ENCODE measurements at places on chromosomes 7 and 10.

- no peak for DNase-seq
Measured at GRCh38 chr7:47236480-47237129, 345.3 kb downstream of the TNS3 start.

DNA sequence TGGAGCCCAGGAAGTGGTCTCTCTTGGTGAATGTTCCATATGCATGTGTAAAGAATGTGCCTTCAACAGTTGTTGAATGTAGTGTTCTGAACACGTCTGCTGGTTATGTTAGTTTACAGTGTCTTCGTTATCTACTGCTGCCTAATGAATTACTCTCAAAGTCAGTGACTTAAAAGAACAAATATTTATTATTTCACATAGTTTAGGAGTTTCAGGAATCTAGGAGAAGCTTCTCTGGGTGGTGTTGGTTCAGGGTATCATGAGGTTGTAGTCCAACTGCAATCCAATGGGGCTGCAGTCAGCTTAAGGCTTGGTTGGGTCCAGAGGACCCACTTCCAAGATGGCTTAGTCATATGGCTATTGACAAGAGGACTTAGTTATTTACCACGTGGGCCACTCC is 36.6 kb upstream of the IGFBP3 start:
- no peak for DNase-seq

DNA sequence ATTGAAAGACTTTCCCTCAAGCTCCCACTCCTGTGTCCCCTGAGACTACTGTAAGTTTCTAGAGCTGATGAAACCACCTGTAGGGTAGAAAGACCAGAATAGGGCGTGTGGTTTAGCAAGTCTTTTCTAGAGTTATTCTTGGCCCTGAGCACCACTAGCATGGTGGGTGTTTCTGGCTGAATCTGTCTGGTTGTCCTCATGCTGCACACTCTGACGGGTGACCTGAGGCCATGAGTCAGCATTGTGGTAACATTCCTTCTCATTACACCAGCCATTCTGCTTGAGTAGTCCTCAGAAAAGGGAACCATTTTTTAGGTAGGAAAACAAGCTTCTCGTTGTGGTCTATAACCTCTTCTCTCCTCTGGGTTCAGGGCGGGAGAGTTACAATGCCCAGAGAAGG is 250.3 kb downstream of the SNX13 start:
- DNase-seq, result no peak

DNA sequence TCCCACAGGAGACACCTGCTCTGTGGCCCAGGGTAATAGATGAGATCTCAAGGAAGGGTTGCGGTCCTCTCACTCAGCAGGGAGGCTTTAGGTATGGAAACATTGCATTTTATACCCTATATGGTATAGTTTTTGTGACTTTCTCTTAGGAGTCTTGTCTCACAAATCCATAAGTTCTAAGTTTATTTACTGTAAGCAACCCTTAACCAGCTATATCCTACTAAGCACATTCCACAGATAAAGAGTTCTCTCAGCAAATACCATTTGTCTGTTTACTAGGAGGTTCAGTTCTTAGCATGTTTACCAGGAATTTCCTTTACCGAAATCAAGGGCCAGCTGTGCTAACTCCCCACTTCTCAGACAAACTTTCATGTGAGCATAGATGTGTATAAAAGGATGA is 66.9 kb downstream of the ANLN start:
- DNase-seq, result no peak

DNA sequence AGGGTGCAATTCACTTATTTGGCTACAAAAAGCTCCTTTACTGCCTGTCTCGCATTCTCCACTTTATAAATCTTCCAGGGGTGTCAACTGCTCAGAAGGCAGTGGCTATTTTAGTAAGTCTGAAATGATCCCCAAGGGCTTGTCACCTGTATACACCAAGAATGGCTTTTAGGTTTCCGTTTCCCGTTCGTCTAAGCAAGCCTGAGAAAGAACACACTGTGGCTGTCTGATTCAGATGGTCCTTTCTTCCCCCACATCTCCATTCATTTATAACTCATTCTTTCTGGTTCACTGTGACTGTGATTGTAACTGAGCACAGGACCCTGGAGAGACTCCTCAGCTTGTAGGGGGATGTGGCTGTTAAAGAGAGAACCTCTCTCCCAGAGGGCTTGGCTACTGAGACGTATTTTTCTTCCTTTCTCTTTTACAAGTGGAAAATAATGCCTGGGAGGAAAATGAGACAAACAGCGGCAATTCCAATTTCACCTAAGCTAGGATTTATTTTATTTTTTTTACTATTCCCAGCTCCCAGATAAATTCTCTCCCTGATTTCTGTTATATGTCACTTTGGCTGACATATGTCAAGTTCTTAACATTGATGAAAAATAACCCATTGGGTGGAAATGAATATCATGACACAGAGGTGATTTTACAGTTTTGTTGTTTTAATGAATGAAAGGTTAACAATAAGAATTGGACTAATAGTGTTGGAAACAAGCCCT is 129.3 kb downstream of the FAM107B start:
- no peak for DNase-seq

DNA sequence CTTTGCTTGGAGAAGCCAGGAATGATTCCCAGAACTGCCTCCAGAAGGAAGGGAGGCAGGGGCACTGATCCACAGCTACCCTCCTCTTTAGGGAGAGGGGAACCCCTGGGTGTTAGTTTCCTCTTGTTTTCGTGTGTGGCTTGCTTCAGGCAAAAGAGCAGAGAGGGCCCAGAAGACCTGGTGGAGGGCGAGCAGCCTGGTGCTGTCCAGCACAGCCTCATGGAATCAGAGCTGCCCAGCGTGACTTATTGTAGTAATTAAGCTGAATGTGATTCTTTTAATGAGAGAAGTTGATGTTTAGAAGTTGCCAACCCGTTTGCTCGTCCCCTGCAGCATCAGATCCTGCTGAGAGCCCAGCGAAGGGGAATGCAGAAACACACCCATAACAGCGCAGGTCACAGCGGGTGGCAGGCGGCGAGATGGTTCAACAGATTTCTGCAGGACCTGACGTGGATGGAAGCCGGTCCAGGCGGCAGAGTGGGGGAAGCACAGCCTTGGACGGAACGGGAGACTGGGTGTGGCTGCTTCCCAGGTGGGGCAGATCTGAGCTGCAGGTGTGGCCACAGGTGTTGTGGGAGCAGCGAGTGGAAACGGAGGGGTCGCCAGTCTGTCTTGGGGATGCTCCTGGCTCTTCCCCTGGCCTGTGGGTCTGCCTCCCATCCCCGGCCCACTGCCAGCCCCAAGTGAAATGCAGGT is 53.7 kb upstream of the SHH start:
- no peak for DNase-seq

GRCh38 chr7:94064541-94065191 is 60.5 kb upstream of the BET1 start:
- DNase-seq, result no peak

DNA sequence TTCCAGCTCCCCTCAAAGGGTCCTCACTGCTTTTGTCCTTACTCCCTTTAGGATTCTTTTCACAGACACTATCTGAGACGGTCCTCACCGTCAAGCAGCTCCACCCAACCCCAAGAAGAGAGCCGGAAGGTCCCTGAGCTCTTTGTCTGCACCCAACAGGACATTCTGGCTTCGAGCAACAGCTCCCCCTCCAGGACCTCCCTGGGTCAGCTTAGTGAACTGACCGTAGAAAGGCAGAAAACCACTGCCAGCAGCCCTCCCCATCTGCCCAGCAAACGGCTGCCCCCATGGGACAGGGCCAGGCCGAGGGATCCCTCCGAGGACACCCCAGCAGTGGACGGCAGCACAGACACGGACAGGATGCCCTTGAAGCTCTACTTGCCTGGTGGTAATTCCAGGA is 19.9 kb downstream of the MINDY4 start:
- no peak for DNase-seq

DNA sequence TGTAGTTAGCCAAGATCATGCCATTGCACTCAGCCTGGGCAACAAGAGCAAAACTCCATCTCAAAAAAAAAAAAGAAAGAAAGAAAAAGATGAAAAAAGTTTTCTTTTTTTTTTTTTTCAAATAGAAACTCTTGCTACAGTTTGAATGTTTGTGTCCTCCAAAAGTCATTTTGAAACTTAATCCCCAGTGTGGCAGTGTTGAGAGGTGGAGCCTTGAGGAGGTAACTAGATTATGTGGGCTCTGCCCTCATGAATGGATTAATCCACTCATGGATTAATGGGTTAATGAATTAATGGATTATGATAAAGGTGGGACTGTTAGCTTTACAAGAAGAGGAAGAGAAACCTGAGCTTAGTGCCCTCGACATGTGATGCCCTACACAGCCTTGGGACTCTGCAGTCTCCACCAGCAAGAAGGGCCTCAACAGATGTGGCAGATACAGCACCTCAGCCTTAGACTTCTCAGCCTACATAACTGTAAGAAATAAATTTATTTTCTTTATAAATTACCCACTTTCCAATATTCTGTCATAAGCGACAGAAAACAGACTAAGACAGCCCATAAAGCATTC is 25.1 kb downstream of the CPEB3 start:
- no peak for DNase-seq

- no peak for DNase-seq
Measured at GRCh38 chr10:35237766-35238512, 98.4 kb upstream of the CCNY start.

DNA sequence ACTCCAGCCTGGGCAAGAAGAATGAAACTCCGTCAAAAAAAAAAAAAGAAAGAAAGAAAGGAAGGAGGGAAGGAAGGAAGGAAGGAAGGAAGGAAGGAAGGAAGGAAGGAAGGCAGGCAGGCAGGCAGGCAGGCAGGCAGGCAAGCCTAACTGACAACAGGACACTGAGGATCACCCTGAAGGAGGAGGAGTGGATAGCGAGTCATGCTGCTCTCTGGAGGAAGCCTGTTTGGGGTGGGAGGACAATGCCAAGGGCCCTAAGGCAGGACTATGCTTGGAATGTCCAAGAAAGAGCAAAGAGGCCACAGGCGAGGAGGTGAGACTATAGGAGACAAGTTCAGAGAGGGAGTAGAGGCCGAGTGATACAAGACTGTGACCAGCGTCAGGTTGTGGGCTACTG is 107.0 kb upstream of the PARD3 start:
- no peak for DNase-seq

DNA sequence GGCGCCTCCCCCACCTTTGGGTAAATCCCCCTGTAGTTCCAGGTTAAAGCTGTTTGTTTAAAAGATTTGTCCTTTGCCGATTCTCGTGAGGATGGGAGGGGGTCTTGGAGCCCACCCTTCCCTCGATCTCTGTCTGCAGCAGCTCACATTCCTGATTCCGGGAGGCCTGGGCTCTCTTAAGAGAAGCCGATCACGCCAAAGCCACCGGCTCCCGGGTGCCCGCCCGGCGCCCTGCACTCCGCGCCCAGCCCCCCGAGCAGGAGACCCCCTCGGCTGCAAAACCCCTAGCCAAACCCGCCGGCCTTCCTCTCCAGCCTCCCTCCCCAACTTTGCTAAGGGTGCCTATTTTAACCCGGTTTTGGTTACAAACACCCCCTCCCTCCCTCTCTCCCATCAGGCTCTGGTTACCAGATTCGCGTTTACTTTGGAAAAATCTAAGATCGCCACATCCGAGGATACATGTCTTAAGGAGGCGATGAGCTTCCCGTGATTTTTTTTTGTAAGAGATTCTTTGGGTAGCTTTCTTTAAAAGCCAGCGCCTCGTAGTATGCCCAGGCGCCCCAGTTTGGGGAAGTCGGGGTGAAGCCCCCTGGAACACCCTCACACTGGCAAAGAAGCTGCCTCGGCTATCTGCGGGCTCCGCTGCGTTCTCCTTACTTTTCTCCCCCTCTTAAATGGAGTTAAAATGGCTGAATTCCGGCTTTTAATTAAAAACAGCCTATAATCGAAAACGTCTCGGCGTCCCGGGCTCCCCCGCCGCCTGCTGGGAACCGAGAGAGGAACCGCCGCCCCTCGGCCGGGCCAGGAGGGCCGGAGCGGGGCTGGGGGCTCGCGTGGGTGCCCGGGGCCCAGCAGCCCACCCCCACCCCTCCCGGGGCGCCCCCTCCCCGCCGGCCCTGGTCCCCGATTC is 983 bp downstream of the TNRC18 start:
- DNase-seq, result no peak

- no peak for DNase-seq
Measured at GRCh38 chr10:49288341-49289065, 10.5 kb upstream of the C10orf71 start.

- no peak for DNase-seq
Measured at GRCh38 chr7:155345490-155345889, 47.8 kb downstream of the INSIG1 start.

DNA sequence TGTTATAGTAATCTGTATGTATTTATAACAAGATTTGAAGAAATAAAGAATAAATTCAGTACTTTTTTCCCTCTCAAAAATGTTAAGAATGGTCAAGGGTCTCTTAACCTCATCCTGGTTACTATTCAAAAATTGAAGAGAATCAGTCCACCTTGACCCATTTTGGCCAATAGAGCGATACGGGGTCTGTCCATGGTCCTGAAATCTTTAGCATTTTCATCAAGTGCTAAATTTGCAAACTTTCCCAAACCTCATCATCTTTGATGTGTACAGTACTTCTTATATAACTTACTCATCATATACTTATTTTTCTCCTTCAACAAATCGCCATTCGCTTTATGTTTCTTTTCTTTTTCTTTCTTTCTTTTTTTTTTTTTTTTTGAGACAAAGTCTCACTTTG is 23.6 kb downstream of the TMEM178B start:
- no peak for DNase-seq
